ENCODE measurements at places on chromosomes 3 and 15.

GRCh38 chr15:77391372-77391951, 28.4 kb downstream of the PEAK1 start:
- no peak for DNase-seq

GRCh38 chr3:71438904-71439303, 144.6 kb downstream of the FOXP1 start:
- DNase-seq, result no peak

DNA sequence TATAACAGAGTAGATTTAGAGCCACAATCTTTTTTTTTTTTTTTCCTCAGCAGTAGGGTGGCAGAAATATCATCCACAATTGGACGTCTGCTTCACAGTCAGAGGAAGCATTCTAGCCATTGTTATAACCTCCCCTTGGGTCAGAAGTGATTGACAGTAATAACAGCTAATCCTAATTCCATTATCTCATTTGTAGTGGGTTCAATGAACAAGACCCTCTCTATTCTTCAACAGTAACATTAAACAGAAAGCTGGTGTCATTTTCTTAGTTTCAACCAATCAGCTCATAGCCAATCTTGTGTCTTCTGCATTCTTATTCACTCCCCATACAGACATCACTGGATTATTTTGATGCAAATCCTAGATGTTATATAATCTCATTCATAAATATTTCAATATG, 44.6 kb downstream of the QTRT2 start:
- DNase-seq, result no peak

GRCh38 chr15:68023307-68024101, 30.6 kb upstream of the PIAS1 start:
- no peak for DNase-seq

DNA sequence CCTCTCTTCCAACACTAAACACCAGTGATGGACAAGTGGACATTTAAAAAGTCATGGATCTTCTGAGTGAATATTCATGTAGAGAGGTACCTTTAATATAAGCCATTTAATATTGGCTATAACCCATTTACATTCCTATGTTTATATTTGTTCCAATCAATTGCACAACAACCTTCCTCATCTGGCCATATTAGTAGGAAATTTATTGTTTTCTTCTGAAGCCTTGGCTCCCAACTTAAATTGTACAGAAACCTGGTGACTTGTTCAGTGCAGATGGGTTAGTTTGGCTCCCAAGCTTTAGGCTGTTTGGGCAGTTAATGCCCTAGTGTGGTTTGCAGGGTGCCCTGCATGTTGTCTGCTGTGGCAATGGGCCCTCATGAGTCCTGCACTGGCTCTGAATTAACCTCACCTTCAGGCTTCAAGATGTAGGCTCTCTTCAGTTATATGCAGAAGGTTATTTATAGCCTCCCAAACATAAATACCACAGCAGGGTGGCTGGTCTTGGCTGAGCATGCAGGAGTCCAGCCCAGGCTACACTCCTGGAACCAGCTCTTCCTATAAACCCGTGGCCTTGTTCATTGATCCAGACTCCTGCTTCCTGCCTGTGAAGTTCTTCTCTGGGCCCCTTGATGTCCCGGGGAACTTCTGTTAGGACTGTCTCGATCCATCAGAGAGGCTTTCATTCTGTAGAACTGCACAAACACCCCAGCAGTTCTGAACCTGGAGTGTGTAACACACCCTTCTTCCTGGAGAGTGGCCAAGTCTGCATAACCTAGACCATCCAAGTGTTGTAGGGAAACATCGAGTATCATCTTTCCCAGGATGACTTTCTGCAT, 57.0 kb downstream of the DUT start:
- DNase-seq, result no peak

DNA sequence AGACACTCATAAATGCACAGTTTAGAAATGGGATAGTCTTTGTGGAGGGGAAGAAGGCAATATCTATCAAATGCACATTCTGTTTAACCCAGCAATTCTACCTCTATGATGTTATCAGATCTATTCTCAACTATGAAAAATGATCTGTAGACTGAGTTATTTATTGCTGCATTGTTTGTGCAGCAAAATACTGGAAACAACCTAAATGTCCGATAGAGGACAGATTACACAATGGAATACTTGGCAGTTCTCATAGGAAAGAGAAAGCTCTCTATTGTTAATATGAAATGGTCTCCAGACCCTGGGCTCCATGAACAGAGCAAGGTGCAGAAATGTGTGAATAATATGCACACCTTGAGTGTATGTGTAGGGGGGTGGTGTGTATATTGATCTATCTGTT, 49.0 kb upstream of the SELENOK start:
- DNase-seq, result no peak

DNA sequence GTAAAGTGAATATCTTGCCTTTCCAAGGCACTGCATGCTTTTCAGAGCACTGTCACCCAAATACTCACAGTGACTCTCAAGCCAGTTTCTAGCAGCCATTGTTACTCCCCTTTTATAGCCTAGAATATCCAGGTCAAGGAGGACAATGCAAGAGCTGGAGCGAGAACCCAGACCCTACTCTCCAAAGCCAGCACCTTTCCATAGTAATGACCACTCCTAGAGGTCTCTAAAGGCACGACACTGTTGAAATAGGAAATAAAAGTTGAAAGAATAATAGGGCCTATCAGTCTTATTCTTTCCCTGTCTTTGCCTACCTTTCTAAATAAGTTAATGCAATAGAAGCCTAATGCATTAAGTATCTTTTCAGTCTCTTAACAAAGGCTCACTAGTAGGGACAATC, 33.6 kb upstream of the DUT start:
- DNase-seq, result no peak

DNA sequence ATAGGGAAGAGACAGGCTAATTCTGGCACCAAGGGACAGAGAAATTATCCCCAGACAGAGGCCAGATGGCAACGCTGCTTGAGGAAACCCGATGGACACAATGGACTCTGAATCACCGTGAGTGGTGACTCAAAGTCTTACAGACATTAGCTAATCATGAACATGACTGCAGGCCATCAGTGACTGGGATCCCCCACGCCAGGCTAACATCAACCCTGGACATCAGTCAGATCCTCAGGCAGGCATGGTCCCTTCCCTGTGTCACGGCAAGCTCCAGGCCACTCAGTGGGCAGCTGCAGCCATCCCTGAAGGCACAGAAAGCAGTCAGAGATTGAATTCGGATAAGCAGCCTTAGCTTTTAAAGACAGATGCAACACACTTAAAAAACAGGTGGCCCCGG, 23.8 kb upstream of the OXTR start:
- no peak for DNase-seq

DNA sequence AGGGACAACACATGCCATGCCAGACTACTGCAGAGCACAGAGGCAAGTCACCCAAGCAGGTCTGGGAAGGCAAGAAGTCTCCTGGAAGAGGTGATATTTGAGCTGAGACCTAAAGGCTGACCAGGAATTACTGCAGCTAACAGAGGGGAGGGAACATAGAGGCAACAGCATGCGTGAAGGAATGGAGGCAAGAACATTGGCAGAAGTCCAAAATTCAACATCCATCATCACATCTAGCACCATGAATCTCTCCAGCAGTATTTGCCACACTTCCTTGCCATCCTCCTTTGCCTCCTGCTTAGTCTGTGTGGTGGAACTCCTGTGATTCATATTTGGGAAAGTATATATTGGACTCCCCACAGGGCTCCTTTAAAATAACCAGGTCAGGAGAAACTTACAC, 870 bp upstream of the TSEN2 start:
- DNase-seq, result no peak

DNA sequence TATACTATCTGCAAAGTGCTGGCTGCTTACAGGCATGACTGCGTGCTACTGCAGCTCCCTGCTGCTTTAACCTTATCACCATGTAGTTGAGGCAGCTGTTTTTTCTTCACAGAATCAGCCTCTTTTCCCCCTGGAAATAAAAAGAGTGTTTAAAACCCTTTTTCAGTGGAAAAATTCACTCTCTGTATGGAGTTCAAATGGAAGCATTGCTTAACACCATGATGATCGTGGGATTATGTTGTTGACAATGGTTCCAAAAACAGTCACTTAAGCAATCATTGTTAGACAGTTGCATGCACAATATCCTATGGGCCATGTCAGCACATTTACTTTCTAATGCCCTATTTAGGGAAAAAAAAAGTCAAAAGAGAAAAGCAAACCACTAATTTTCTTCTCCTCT, 536.4 kb downstream of the UNC13C start:
- DNase-seq, result no peak

- no peak for DNase-seq
These were observed 2.1 kb downstream of the FAM240A start for GRCh38 chr3:46614431-46614830.

DNA sequence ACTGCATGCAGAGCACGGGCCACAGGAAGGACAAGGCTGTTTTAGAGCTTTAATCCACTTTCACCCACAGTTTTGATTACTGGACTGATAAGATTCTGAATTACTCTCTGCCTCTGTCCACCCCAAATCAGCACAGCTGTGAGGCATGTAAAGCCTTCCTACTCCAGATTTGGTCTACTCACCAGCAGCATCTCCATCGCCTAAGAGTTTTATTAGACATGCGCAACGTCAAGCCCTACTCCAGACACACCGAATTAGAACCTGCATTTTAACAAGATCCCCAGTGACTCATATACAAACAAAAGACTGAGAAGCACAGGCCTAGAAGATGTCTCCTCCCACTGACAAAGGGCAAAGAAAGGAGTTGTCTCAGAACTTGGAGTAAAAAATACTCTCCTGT, 221.2 kb downstream of the TUSC7 start:
- no peak for DNase-seq

DNA sequence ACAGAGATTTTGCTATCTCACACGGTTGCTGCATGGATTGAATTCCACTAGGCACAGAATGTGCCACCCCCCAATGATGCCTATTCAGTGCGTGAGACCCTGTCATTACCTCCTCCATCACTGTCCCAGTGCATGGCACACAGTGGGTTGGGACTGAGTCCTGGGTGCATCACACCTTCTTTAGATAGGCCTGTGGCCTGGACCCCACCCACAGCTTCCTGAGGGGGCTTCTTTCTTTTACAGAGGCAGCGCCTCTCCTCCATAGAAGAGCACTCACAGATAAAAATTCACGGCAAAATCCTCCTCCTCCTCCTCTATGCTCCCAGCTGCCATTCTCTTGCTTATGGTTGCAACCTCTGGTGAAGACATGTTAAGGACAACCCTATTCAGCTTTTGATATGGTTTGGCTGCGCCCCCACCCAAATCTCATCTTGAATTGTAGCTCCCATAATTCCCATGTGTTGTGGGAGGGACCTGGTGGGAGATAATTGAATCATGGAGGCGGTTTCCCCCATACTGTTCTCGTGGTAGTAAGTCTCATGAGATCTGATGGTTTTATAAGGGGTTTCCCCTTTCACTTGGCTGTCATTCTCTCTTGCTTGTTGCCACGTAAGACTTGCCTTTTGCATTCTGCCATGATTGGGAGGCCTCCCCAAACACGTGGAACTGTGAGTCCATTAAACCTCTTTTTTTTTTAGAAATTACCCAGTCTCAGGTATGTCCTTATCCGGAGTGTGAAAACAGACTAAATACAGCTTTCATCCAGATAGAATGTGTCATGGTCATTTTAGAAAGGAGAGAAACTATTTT, 147.6 kb downstream of the KLF13 start:
- DNase-seq, result no peak

GRCh38 chr3:115348951-115349745, 202.1 kb upstream of the ZBTB20 start:
- no peak for DNase-seq

GRCh38 chr15:78831229-78832207, 20.3 kb upstream of the ADAMTS7 start:
- no peak for DNase-seq

GRCh38 chr3:160973067-160973809, 131.9 kb downstream of the B3GALNT1 start:
- no peak for DNase-seq

- no peak for DNase-seq
These were observed 438.7 kb upstream of the C2CD4B start for GRCh38 chr15:62603742-62604141.

- DNase-seq, result no peak
These were observed 55.0 kb upstream of the CTDSPL start for GRCh38 chr3:37806505-37807200.

- no peak for DNase-seq
These were observed 12.4 kb upstream of the IREB2 start for GRCh38 chr15:78425643-78426042.

- no peak for DNase-seq
These were observed 23.0 kb downstream of the BUB1B start for GRCh38 chr15:40183636-40184463.

GRCh38 chr3:63092515-63092914, 185.6 kb upstream of the SYNPR start:
- DNase-seq, result no peak

DNA sequence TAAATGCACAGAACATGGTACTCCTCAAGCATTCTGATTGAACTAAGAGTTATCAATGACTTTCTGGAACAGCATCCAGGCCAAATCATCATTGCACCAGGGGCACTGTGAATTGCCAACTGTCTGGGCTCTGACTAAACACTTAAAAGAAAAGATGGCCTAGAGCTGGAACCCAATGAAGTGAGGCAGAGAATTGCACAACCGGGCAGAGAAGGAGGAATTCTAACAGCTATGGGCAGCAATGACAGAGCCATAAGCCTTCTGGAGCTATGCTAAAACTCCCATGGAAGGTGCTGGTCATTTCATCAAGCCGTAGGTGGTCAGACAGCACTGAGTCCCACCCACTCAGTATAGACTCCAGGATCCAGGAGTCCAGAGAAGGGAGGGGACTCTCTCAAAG, 48.1 kb upstream of the OXTR start:
- DNase-seq, result no peak

- DNase-seq, result no peak
These were observed 257.0 kb downstream of the LSAMP start for GRCh38 chr3:116188231-116188785.

DNA sequence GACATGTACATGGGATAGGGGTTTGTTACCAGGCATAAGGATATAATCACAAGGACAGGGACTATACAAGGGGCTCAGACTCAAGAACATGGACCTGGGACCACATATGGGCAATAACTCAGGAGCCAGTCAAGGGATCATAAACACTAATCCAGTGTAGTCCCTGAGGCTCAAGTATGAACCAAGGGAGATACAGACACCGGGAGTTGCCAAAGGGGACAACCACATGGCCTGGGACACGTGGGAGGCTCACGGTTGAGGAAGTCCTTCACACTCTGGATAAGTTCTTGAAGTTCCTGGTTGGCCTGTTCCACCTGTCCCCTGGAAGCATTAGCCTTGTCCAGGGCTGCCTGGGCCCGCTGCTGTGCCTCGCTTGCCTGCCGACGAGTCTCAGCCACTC, 1.8 kb upstream of the USP19 start:
- no peak for DNase-seq

DNA sequence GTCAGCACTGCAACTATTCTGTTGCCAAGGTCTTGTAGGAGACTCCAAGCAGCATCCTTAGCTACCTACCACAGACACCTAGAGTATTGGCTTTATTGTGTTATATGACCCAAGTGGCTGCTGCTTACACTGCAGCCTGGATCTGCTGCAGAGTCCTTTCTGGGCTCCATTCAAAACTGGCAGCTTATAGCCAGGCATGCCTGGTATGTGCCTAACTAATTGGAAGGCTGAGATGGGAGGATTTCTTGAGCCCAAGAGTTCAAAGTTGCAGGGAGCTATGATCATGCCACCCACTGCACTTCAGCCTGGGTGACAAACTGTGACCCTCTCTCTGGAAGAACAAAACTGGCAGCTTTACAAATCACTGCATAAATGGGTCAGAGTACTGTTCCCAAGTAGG, 8.6 kb downstream of the NDUFB4 start:
- DNase-seq, result no peak

GRCh38 chr3:193872265-193872753, 263.6 kb upstream of the HES1 start:
- no peak for DNase-seq

All from left ventricle myocardium superior (tissue), 1 donor.